MCF 10A (cell line): ENCODE measurements at places on chromosomes 12 and 14.

DNA sequence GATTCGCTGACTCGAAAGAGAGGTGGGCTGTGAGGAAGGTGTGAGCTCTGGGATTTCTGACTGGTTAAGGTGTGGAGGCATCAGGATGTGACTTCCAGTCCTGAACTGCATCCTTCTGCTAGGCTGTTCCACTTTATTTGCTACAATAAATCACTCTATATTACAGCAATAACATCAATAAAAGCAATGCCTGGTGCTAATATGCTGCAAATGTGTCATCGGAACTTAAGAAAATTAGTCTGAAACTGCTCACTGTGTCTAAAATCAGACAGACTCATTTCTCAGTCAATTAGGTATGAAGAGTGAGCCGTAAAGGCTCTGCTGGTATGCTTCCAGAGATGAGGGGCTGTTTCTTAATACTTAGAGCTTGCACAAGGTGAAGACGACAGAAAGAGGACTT lies 126.6 kb downstream of the HELB start:
- no peak for DNase-seq

GRCh38 chr14:50388256-50388931 lies 8.3 kb downstream of the CDKL1 start:
- no peak for DNase-seq

GRCh38 chr14:57009585-57010515 lies 199.6 kb upstream of the OTX2 start:
- DNase-seq: peak; percentile 5

DNA sequence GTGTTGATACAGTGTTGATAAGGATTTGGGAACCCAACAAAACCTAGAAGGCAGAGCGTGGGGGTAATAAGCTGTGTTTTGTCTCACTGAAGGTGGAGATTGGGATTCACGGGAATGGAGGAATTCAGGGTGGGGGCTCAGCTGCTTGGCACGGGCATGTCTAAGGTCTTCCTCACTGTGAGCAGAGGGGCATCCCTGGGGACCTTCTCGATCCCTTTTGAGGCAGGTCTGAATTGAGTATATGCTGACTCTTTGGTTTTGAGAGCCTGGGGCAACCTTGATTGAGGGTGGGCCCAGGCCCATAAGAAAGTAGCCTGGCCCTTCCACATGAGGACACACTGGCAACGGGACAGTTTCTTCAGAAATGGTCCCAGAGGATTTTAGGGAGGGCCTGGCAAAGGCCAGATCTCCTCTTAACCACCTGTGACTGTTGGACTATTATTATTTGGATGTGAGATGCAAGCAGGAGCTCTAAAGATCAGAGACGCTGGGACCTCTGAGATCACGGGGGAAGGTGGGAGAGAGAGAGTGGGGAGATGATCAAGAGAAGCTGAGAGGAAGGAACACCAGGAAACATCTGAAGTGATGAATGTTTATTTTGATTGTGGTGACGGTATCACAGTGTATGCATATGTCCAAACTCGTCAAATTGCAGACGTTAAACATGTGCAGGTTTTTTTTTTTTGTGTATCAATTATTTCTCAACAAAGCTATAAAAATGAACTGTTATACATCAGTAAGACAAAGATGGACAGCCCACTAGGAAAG lies 48.4 kb downstream of the SMIM41 start:
- no peak for DNase-seq

GRCh38 chr14:39107591-39107996 lies 4.6 kb upstream of the SEC23A start:
- DNase-seq: peak; percentile 53

GRCh38 chr12:2137711-2138110 lies 84.9 kb downstream of the CACNA1C start:
- no peak for DNase-seq

- DNase-seq: no peak
Measured at GRCh38 chr12:52418576-52419110, 12.5 kb upstream of the KRT82 start.

DNA sequence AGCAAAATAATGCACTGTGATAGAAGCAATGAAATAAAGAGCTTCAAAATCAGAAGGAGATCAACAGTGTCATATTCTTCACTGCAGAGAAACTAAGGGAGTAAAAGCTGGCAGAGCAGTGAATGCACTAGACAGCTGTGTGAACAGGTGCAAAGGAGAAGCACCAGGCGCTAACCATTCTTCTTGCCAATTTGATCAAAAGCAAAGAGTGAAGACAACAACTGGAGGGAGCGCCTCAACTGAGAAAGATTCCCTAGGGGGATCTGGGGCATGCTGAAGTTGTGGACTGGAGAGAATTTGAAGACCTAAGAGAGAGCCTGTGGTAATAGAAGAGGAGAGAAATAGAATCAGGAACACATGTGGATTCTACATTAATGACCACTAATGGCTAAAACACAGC lies 50.4 kb upstream of the OVCH1 start:
- no peak for DNase-seq

DNA sequence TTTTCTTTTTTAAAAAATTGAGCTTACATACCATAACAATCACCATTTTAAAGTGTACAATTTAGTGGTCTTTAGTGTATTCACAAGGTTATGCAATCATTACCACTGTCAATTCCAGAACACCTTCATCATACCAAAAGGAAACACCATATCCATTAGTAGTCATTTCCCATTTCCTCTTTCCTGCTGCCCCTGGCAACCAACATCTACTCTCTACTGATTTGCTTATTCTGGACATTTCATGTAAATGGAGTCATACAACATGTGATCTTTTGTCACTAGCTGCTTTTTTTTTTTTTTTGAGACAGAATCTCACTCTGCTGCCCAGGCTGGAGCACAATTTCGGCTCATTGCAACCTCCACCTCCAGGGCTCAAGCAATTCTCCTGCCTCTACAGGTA lies 66.8 kb upstream of the CFL2 start:
- peak; percentile 46 for DNase-seq

GRCh38 chr14:22533057-22533704 lies 55.8 kb downstream of the DAD1 start:
- DNase-seq: no peak

GRCh38 chr12:111094157-111095010 lies 174.0 kb upstream of the MYL2 start:
- no peak for DNase-seq

- DNase-seq: no peak
Measured at GRCh38 chr12:108633534-108634248, at the start of gene SELPLG. Gene SELPLG (minus strand): TSS chr12:108633894. CDS start chr12:108624307, 9,587 bp downstream.

GRCh38 chr14:34872822-34873588 lies 2.2 kb downstream of the BAZ1A start:
- peak; percentile 73 for DNase-seq

- DNase-seq: no peak
Measured at GRCh38 chr12:15033641-15034040, 60.8 kb downstream of the PDE6H start.

DNA sequence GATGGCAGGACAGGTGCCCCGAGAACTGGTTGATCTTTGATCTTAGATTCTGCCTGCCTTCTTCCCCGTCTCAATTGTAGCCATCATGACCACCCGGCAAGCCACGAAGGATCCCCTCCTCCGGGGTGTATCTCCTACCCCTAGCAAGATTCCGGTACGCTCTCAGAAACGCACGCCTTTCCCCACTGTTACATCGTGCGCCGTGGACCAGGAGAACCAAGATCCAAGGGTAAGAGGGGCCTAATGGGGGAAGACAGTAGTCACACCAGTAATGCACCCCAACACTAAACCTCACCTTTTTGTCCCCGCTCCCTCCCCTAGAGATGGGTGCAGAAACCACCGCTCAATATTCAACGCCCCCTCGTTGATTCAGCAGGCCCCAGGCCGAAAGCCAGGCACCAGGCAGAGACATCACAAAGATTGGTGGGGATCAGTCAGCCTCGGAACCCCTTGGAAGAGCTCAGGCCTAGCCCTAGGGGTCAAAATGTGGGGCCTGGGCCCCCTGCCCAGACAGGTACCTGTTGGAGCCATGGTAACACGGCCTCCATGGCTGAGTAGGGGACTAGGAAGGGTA lies 556 bp downstream of the TROAP start:
- no peak for DNase-seq

- no peak for DNase-seq
Measured at GRCh38 chr12:75964150-75964549, 67.4 kb downstream of the PHLDA1 start.

- no peak for DNase-seq
Measured at GRCh38 chr12:1552911-1553491, 41.4 kb downstream of the FBXL14 start.
